Tracheal epithelial cell (primary cell): ENCODE measurements at places on chromosomes 4 and X. TPM values are rescaled to one million over a fixed set of nuclear protein-coding genes. Genes with fewer than 3 reads are reported as not detected.

APLN gene
- total RNA-seq: under 0.01 and 0.24 TPM in 2 replicates

WDR17 gene
- total RNA-seq: 0.21 and 0.48 TPM in 2 replicates

NRK gene
- total RNA-seq: 3.4 TPM in 1 of 2 replicates, not detected in the other

ANTXR2 gene
- 23.0 and 46.0 TPM in 2 replicates for total RNA-seq

DCAF8L1 gene
- total RNA-seq: not detected in 2 replicates

CNKSR2 gene
- 0.24 and 0.43 TPM in 2 replicates for total RNA-seq

ATXN3L gene
- not detected in 2 replicates for total RNA-seq

CYBB gene
- under 0.01 TPM in 1 of 2 replicates, not detected in the other for total RNA-seq

GUCY1B1 gene
- 1.4 and 1.5 TPM in 2 replicates for total RNA-seq

NHS gene
- total RNA-seq: 1.3 and 2.2 TPM in 2 replicates
